ENCODE measurements at places on chromosomes 1 and 21.

DNA sequence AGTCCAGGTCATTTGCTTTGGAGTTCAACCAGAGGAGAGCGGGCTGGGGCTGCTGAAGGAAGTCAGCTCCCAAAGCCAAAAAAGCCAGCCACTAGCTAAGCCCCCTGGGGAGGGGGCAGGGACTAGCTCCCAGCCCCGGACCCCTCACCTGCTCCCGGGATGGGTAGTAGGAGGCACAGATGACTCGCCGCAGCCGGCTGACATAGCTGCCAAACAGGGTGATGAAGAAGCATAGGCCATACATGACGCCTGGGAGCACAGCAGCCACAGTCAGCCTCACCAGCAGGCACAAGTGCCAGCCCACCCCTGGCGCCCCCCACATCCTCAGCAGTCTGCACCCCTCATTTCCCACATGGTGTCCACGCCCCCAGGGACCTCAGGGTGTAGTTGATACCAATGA, 7.4 kb downstream of the DCST2 start:
- DNase-seq, result no peak

DNA sequence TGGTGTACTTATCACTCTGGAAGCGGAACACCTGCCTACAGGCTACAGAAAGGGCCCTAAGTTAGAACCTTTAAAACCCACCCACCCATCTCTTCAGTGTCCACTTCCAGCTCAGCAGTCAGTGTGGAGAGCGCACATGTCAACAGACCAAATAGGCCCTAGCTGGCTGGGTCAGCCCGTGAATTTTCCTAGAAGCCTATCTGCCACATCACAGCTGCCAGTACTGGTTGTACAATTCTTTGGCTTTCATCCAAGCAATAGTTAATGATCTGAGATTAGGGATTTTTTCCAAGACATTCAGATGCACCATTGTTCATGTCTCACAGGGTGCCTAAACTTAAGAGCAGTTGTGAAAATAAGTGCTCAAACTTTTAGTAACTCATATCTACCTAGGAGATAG, 197.1 kb downstream of the KCNK2 start:
- no peak for DNase-seq

- DNase-seq, result no peak
These were observed 3.5 kb upstream of the TSPAN1 start for GRCh38 chr1:46171351-46171750.

DNA sequence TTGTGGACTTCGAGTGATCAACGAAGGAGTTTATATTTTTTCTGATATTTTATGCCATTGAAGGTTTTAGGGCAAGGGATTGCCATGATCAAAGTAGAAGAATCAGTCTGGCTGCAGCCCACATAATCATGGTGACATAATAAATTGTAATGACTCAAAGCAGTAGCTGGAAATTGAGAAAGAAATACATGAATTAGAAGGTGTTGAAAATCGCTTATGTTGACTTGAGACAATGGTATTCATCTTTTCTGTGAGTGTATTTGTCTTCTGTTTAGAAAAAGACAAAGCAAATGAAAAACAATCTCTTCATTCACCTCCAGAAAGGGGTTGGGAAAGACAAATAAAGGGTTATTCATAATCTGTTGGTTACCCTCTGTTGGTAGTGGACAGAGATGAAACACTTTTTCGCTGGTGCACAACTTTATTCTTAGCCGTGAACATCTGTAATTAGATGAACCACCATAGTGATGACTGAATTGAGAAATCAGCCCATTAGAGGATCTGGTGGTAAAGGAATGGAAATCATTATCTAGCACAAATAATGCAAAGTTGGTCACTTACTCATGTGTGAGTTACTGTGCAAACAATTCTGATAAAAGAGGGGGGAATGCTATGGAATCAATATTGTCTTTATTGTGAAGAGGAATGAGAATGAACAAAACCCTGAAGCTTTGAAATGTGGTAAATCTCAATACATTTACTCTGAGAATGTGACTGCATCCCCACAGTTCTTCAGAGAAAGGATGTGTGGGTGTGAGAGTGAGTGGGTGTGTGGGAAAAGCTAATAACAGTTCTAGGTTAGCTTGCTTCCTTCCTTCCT, 121.8 kb downstream of the NTNG1 start:
- DNase-seq, result no peak

- DNase-seq, result no peak
These were observed 12.1 kb upstream of the COA6 start for GRCh38 chr1:234361102-234361603.

GRCh38 chr1:36626435-36626834, 143.7 kb upstream of the CSF3R start:
- DNase-seq, result no peak

GRCh38 chr1:6502000-6502891, 10.8 kb upstream of the PLEKHG5 start:
- DNase-seq, result no peak

DNA sequence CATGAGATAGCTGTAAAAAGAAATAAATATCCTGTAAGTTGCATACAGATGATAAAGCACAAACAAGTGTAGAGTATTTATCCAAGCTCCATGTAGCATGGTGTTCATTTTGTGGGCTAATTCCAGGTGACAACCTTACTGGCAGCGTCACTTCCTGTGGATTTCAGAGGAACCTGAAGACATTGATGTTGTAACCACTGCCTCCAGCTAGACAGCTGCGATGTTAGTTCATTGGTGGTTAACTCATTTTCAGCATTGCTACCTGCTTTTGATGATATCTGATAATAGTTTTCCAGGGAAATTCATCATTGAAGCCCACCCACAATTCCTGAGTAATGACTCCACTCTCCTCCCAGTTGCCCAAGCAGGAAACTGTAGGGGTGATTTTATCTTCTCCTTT, 3.0 kb downstream of the HSD3B1 start:
- DNase-seq, result no peak

GRCh38 chr1:41766546-41766945, 152.2 kb downstream of the HIVEP3 start:
- no peak for DNase-seq

DNA sequence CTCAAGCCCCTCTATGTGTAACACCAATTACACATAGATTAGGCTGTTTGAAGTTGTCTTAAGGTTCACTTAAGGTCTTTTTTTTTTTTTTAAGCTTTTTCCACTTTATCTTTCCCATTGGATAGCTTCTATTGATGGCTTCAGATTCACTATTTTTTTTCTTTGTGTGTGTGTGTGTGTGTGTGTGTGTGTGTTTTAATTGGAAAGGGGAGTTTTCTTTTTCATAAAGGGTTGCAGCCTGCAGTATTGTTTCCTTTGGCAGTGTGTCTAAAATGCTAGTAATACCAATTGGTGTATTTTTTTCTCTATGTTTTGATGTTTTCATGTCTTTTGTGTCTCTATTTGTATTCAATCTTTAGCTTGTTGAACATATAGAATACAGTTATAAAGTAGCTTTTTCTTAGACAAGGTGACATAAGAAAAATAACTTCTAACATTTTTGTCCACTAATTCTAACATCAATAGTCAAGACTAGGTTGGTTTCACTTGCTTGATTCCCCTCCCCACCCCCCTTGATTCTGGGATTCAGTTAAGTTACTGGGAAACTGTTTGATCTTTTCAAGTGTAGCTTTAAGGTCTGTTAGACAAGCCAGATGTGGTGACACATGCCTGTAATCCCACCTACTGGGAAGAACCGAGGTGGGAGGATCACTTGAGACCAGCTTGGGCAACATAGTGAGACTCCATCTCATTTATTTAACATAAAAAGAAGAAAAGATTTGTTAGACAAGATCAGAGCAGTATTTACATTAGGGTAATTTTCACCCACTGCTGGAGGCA, 21.4 kb downstream of the PRRC2C start:
- no peak for DNase-seq

GRCh38 chr1:115987623-115988022, 11.3 kb downstream of the SLC22A15 start:
- no peak for DNase-seq

All from NCI-H1417 treated with DMSO at 0.1 percent for 48 hours (cell line).